Transverse colon (tissue), 4 donors: ENCODE measurements at places on chromosomes 6 and 20.
A peak's percentile ranks its signal among the peaks of the same experiment; 100 is the strongest.

DNA sequence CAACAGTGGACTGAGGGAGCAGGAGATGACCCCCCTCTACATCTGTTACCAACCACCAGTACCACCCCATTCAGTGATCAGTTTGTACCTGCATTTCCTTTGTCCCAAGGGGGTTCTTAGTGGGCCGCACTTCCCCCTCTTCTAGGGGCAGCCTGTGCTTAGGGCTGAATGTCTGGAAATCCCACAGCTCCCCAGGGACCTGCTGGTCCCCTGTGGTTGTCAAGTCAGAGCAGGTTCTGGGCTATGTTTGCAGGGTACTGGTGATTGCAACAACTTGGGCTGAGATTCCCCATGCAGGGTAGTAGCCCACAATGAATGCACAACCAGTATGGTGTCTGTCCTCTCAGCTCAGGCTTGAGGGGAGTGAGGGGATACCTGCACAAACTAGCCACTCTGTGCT lies 39.7 kb upstream of the COL10A1 start:
- DNase-seq = no peak

GRCh38 chr6:6697620-6698019 lies 109.1 kb downstream of the LY86 start:
- peak; percentile 57 for DNase-seq

DNA sequence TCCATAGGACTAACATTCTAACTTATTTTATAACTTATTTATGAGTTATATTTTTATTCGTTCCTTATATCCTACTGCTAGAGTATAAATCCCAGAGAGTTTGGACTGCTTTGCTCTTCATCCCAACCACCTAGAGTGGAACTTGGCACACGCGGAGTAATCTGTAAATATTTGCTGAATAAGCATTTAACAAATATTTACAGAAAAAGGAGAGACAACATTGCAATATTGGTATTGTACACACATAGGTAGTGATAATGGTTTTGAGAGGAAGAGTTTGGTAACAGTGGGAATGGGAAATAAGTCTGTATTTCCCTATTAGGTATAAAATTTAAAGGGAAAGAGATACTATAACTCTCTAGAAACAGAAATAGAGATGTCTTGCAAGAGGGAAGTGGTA lies 634.8 kb upstream of the CITED2 start:
- no peak for DNase-seq

DNA sequence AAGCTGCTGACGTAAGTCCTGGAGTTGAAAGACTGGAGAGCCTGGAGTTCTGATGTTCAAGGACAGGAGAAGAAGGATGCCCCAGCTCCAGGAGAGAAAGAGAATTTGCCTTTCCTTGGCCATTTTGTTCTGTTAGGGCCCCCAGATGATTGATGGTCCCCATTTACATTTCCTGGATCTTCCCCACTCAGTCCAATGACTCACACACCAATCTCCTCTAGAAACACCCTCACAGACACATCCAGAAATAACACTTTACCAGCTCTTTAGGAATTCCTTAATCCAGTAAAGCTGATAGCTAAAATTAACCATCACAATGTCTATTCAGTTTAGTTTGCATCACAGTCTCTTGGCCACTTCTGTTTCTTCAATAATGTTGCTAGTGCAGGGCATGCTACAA lies 260.2 kb upstream of the IRAK1BP1 start:
- no peak for DNase-seq

DNA sequence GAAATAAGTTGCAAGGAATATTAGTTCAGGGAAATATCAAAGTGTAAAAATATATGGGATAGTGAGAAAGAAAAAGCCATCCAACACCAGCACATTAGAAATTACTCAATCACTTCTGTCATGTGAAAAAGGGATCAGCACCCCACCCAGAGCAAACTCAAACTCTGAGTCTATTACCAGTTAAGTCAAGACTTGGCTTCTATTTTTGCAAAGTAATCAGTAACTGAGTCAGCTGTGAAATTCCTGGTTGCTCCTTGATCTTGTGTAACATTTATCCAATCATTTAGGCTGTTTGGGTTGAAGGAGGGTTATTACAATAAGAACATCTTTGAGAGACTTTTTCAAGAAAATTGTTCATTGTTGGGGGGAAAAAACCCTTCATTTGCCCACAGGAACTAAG lies 51.2 kb downstream of the SLC22A23 start:
- no peak for DNase-seq

DNA sequence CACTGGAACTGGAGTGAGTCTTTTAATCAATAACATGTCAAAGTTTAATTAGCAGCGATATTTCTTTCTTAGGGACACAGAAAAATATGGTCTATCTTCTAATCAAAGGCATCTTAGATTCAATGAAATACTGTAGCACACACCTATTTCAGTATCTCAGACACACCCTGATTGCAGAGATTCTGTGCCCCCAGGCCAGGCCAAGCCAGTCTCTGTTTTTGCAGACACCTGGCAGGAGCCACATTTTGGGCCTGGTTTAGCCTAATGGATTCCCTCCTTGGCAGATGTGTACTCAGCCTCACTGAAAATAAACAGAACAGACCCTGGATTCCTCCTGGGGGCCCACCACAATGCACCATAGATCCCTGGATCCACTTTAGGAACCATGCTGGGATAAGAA lies 74.8 kb downstream of the LRFN2 start:
- no peak for DNase-seq

- no peak for DNase-seq
Observed at GRCh38 chr6:17574866-17575560, 25.1 kb upstream of the FAM8A1 start.

DNA sequence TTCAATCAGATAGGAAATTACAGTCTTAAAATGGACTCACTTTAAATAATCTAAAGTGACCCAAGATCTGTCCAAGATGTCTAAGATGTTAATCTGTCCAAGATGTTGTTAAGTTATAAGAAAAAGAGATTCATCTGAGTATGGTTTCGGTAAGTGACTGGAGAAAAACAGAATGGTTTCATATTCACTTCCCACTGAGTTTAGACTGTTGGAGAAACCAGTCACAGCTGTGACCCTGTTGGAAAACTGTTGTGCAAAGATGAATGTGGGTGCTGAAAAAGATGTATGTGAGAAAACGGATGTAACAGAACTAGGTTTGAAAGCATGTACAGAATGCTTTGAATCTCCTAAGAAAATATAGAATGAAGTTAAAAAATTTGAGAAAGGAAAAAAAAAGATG lies 325.9 kb downstream of the COL12A1 start:
- DNase-seq = no peak

- no peak for DNase-seq
Observed at GRCh38 chr6:142329486-142330113, 27.8 kb downstream of the ADGRG6 start.

DNA sequence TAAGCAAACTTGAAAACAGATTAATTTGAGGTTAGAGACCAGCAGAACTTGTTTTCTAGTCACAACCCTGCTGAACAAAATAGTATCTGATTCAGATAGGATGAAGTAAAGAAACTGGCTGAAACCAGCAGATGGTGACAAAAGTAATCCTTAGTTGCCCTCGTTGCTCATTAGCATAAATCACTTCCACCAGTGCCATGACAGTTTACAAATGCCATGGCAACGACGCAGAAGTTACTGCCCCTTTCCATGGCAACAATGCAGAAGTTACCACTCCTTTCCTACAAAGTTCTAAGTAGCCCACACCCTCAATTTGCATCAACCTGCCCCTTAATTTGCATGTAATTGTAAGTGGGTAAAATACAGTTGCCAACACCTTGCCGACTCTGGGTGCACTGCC lies 23.7 kb downstream of the SNRPB start:
- DNase-seq = no peak

- DNase-seq = peak; percentile 82
Observed at GRCh38 chr6:38493931-38494547, 145.7 kb downstream of the BTBD9 start.

- no peak for DNase-seq
Observed at GRCh38 chr6:170317718-170318117, 11.2 kb downstream of the FAM120B start.

DNA sequence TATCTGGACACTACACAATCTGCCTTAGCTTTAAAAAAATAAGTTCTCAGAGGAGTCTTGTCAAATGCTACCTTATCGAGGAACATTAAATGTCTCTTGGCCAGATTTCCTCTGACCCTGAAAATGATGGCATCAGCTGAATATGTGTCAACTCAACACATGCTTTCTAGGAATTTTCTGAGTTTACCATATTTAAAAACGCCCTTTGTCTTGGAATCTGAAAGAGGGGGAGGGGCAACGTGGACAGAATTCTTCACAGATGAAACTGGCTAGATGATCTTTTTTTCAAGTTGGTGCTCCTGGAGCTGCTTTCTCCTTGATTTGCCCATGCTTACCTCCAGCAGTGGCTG lies 5.1 kb downstream of the SOX4 start:
- no peak for DNase-seq

DNA sequence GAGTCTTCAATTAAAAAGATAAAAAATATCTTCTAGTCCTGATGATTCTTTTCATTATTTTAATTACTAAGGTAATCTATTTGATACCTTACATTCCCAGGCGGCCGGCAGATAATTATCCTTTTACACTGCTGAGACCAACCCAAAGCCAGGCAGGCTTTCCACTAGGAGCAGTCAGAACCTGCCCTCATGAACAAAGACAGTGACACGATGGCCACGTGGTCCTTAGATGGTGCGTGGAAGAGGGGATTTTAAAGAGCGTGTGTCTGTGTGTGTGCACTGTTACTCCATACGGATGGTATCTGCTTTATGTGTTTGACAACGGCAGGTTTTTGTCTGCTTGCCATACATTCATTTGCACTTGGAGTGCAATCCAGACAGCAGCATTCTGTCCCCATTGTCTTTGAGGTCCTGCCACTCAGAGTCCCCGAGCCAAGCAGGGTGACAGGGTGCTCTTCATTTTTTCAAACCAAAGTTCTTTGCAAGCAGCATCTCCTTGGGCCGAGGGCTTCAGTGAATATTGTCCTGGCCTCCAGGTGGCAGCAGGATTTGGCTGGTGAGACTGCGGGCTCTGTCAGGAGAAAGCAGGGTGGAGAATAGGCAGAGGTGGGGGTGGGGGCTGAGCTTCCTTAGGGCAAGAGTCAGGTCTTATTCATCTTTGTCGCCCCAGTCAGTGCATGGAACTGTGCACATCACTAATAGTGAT lies 260.5 kb downstream of the NRN1 start:
- DNase-seq = no peak

GRCh38 chr6:99151634-99152346 lies 197.7 kb downstream of the FAXC start:
- DNase-seq = peak; percentile 25

- DNase-seq = no peak
Observed at GRCh38 chr6:3272911-3273547, 14.3 kb downstream of the PSMG4 start.

GRCh38 chr6:97288188-97288587 lies 5.2 kb upstream of the MMS22L start:
- no peak for DNase-seq

DNA sequence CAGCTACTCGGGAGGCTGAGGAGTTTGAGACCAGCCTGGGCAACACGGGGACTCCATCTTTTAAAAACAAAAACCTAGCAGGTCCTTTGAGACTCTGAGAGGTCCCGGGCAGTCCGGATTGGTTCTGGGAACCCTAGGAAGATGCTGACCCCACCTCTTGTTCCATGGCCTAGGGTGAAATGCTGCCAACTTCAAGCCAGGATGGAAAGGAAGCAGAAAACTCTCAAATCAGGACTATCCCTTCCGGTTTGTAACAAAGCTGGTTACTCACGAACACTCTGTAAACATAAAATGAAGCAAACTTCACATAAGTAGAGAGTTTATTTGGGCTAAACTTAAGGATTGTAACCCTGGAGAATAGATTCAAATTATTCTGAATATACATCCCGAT lies 28.0 kb downstream of the CAPN11 start:
- DNase-seq = no peak

DNA sequence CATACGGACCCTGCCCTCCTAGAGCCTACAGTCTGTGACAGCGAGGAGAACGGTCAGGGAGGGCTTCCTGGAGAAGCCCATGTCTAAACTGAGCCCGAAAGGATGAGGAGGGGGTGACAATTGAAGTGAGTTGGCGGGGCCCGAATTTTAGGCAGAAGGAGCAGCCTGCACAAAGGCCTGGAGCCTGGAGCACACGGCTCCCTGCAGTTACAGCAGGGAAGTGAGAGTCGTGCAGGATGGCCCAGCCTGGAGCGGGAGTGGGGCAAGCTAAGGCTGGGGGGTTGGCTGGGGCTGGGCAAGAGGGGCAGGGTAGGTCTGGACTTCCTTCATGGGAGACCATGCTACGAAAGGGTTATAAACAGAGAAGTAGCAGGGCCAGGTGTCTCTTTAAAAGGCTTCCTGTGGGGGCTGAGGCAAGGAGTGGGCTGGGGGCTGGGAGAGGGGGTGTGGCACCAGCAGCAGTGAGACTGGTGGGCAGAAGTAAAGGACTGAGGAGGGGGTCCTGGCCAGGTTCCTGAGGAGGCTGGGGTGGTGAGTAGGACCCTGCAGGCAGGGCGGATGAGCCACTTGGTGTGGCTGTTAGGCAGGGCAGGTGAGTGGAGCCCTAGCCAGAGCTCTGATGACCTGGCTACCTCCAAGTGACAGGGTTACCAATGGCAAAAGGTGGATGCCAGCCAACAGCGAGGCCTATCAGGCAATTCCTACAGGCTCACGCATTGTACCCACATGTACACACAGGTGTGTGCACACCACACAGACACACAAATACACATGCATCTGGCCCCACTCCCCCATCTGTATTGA lies 119.2 kb downstream of the MRPL14 start:
- DNase-seq = no peak

DNA sequence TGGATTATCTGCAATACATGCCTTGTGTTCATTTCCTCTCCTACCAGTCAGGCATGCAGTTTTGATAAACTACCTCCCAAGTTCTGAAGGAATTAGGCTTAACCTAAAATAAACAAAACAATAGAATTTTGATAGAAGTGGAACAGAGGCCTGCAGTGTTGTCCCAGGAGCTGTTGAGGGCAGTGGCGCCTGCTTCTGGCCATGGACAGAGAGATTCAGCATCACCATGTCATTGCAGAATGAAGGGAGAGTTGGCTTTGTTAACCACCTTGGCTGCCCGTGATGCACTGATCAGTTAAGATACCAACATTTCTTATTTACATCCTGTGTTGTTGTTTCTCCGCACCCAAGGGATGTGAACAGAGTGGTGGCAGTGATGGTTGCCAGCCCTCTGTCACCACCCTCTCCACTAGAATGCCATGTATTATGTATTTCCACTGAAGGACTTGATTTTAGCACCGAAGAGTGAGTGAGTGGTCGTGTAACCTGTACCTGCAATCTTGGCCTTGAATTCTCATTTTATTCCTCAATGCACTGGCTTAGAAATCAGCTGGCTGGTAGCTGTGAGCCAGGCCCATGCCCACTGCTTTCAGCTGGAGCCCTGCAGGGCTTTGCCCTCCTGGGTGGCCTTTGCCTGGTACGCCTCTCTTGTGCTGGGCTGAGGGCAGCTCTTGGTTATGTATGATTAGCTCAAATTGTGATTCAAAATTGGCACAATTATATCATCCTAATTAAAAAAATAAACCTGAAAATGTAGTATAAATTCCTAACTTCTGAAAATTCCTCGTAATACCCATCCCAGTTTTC lies 56.5 kb downstream of the SHLD1 start:
- DNase-seq = no peak
